ENCODE measurements at places on chromosomes 12 and 14.

- no peak for DNase-seq
Observed at GRCh38 chr12:40208707-40209446, 15.9 kb upstream of the LRRK2 start.

GRCh38 chr12:2447861-2448260 lies 346.9 kb upstream of the FKBP4 start:
- DNase-seq: no peak

DNA sequence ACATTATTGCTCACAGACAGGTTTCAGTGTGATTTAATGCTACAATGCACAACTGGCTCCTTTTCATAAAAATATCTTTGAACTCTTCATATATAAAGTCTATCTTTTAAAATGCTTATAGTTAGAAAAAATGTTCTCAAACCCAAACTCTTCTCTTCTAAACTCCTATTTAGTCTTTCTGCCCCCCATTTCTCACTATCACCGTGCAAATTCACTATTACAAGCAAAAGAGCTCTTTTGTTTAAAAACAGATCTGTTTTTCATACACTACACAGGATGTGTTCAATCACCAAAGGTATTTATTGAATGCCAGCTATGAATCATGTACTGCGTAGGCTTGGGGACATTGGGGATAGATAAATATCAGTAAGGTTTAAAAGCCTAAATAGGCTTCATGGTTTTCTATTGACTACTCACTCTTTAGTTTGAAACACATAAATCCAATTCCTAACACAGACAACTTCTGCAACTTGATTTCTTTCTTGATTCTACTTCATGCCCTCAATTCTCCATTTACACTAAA lies 692.3 kb downstream of the C12orf50 start:
- no peak for DNase-seq

- DNase-seq: peak; percentile 68
Observed at GRCh38 chr12:55707841-55708694, at the start of gene ITGA7. Gene ITGA7 (minus strand): TSS chr12:55707904. CDS start chr12:55707682, 222 bp downstream.

DNA sequence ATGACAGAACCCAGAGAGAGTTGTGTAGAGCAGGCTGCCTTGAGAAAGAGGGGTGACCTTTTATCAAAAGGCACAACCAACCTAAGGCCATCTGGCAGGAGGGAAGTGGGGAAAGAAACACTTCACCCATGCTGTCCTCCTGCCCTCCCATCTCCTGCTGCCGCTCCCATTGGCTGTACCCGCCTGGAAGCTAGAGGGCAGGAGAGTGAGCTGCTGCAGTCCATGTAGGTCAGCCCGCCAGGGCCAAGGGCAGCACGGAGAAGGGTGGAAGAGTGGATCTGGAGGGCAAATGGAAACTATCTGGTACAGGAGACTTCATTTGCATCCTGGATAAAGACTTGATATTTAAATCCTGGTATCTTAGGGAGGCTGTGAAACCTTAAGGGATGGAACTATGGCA lies 11.5 kb upstream of the CABP1 start:
- no peak for DNase-seq

DNA sequence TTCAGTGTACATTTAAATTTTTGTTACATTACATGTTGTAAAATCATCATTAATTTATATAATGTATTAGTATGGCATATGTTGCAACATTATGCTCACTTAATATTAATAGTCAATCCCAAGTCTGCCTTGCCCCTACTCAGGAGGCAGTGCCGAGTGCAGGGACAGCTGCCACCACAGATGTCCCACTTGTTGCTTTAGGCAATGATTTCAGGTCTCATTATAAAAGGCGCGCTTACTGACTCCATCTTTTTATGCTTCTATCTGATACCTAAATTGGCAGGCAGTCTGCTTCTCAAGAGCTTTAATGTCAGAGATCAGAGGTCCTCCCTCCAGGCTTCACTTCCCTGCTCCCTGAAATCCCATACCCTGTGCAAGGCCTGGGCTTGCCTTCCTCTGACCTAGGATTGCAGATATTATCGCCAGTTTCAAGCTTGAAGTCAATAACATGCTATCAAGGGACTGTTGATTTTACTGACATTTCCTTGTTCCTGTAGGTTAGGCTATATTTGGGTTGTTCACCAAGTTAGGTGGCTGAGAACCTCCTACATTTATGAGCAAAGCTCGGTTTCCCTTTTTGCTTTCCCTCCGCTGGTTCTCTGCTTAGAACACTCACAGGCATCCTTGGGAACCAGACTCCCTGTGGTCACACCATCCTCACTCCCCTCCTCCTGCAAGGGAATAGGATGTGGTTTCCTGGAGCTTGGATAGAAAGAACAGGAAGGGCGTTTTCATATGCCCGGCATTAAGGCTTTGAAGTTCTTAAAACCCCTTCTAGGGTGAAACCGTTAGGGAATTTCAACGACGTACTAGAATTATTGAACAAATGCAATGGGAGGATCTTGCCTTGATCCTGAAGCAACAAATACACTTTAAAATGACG lies 208.4 kb upstream of the FKBP4 start:
- no peak for DNase-seq
